ENCODE measurements at places on chromosomes 7 and 10.

DNA sequence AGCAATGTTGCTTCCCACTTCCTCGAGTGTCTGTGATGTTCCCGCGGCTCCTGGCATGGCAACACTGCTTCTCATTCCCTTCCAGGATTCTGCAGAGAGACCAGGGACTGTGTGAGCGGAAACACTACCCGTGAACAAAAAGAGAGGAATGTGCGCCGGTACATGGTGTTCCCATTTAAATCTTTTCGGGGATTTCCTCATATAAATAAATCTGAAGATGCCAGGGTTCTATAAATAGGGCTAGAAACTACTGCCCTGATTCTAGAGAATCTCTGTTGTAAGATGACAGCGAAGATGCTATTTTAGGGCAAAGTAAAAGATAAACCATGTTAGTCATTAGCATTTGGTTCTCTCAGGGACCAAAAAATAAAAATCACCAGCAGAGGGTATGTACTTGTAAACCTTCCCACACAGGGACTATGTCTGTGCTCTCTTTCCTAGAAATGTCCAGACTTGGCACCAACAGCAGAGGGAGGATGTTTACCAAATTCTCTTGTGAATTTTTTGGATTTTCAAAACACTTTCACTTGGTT lies 92.2 kb upstream of the DDC start:
- DNase-seq = no peak

GRCh38 chr10:107206833-107207232 lies 42.3 kb upstream of the SORCS1 start:
- DNase-seq = no peak

- DNase-seq = no peak
Observed at GRCh38 chr10:103067956-103068355, 125.1 kb downstream of the NT5C2 start.

DNA sequence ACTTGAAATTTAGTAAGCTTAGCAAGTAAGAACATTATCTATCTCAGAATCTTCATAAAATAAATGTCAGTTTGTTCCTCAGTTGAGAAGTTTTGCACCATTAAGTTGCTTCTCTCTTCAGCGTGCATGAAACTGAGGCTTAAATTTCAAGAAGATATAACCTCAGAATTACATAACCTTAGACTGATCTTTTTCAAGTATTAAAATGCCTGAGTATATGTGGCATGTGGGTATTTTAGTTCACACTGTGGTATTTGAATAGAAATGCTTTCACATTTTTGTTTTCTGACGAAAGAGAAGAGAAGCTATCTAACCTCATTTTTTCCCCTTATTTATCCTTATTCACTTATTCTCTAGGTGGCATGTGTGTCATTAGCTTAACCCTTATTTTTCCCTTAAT lies 104.1 kb downstream of the PHF14 start:
- DNase-seq = no peak

DNA sequence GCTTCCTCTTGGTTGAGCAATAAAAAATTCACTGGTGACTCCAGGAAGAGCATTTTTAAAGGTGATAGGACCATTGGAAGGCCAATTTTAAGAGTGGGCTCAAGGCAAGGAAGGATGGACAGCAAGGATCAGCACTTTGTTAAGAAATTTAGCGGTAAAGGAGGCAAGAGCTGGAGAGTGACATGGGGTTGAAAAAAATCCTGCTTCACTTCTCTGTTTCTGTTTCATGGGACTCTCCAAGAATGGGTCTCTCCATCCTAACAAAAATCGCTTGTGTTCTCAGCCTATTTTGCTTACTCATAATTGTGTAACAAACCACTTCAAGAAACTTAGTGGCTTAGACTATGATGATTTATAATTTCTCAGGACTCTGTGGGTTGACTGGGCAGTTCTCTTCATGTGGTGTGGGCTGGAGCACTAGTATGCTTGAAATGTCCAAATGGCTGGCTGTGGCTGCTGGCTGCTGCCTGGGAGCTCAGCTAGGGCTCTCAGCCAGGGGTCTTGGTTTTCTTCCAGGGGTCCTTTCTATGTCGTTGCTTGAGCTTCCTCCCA lies 59.8 kb upstream of the ZNRF2 start:
- no peak for DNase-seq

GRCh38 chr7:158695726-158696452 lies 8.7 kb downstream of the NCAPG2 start:
- peak; percentile 24 for DNase-seq

- no peak for DNase-seq
Observed at GRCh38 chr10:7042419-7043054, 368.3 kb downstream of the SFMBT2 start.

GRCh38 chr7:45174328-45174610 lies 16.7 kb downstream of the RAMP3 start:
- no peak for DNase-seq

GRCh38 chr7:5519515-5519928 lies 95.9 kb upstream of the TNRC18 start:
- no peak for DNase-seq

- no peak for DNase-seq
Observed at GRCh38 chr7:33721895-33722294, 183.4 kb upstream of the BMPER start.

Data from hematopoietic multipotent progenitor cell treated with erythropoietin and hydrocortisone succinate and interleukin-3 and kit ligand, for 15 days (in vitro differentiated cells).